ENCODE measurements at places on chromosomes 2 and 18.

DNA sequence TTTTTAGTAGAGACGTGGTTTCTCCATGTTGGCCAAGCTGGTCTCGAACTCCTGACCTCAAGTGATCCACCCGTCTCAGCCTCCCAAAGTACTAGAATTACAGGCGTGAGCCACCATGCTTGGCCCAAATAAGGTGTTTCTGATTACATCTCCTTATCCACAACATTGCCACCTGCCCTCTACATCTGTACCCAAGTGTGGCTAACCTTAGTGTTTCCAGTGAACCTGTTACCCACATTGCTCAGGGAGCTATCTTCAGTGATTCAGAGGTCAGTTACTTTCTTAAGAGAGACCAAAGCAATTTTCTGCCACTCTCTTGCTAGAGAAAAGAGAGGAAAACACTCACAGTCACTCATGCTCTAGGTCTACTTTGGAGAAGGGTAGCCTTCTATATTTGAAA lies 115.0 kb upstream of the SLC39A10 start:
- DNase-seq, result no peak

GRCh38 chr2:36173760-36174404 lies 181.7 kb upstream of the CRIM1 start:
- no peak for DNase-seq

DNA sequence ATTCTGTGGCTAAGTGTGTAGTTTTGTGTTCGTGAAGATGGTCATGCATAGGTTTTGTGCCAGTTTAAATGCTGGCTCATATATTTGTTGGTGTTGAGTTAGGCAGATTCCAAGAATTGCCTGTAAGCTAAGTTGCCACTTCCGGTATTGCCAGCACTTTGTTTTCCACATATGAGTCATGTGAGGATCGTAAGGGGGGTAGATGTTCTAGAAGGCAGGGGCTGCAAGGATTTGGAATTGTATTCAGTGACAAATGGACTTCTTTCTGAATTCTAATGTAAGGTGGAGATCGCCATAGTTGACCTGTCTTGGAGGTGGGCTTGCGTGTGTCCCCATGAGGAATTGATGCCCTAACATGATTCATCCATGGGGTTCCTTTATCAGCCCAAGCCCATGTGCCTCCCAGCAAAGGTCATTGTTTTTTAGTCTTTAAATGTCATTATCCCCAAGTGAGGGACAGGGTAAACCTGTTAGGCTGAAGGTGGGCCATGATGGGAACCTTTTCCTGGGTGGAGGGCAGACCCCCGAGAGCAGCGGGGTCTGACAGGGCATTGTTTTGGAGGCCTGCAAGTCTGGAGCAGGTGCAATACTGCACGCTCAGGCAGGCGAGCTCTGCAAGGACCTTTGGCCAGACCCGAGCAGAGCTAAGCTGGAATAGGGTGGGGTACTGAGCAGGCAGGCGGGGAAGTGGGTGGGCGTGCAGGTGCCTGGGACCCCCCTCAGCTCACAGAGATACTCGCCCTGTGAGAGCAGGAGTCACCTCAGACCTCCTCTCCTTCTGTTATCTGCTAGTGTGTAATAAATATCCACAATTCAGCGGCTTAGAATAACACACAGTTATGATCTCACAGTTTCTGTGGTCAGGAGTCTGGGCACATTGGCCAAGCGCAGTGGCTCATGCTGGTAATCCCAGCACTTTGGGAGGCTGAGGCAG lies 77.4 kb downstream of the LRRFIP1 start:
- DNase-seq, result no peak

- no peak for DNase-seq
Measured at GRCh38 chr2:30629866-30630265, 177.4 kb downstream of the CAPN13 start.

GRCh38 chr2:197191940-197192322 lies 118.6 kb downstream of the ANKRD44 start:
- no peak for DNase-seq

GRCh38 chr2:455913-456312 lies 168.0 kb upstream of the ALKAL2 start:
- DNase-seq, result no peak

GRCh38 chr2:139165041-139165440 lies 384.9 kb upstream of the NXPH2 start:
- no peak for DNase-seq

DNA sequence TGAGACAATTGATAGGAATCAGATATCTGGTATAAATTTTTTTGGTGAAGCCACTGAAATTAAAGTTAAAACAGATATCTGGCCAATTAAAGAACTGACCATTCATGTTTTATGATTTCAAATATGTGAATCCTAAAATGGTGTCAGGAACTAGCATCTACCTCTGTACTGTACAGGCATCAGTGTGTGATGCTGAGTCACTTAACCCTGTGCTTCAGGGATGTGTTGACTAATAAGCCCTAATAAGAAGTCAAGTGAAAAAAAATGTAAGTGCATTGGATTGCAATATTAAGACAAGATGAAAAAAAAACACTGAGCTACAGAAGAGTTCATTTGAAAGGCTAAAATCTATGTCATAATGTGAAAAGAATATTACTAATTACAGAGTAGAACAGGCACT lies 9.1 kb upstream of the UNC80 start:
- no peak for DNase-seq

Measured in midbrain (tissue), 1 donor.